ENCODE measurements at places on chromosomes 2 and 18. TPM values are rescaled to one million over a fixed set of nuclear protein-coding genes. Genes with fewer than 3 reads are reported as not detected.

FABP1 gene
- not detected for total RNA-seq

GPR55 gene
- total RNA-seq: not detected

AGXT gene
- not detected for total RNA-seq

TRPM8 gene
- 8.9 TPM for total RNA-seq

C2orf80 gene
- not detected for total RNA-seq

EFEMP1 gene
- total RNA-seq: not detected

ETAA1 gene
- total RNA-seq: 18.9 TPM

DNA sequence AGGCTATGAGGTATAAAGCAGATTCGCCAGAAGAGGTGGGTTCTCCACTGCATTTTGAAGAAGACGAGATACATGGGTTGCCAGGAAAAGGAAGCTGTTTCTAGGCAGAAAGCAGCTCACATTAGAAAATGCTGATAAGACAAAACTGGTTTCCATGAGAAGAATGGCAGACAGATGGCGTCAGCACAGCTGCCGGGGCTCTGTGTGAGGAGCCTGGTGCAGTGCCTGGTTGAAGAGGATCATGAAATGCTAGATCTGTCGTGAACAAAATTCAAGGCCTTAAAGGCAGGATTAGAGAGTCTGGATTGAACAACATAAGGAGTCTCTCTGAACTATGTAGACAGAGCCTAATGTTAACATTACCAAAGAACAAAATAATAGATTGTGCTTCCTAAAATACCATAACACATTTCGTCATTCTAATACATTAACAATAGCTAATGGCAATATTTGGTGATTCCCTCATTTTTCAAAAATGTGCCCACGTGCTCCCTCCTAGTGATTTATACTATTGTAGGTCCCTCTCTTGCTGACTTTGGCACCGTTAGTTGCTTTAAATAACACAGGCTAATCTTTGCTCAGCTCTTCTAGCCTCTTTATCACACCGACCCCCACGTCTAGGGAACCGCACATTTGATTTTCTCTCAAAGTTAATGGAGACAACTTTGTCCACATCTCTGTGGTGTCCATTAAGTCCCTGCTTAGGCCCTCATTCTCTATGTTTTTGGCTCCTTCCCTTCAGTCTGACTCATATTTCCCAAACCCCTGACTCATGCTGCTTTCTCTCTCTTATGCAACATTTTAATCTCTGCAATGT is 38.2 kb downstream of the EFEMP1 start:
- peak; percentile 82 for DNase-seq

DNA sequence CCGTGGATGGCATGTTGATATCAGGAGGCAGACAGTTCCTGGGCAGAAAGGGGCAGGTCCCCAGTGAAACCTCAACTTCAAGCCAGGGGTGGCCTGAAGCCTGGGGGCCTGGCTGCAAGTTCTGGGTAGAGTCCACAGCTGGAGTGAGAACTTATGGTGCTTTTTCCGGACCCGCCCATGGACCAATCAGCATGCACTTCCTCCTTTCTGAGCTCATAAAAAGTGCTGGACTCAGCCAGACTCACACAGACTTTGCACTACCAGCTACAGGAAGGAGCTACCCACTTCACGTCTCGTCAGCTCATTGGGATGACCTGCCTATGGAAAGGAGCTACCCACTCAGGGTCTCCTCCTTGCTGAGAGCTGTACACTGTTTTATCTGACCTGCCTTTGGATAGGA is 183.1 kb upstream of the MC4R start:
- no peak for DNase-seq

DNA sequence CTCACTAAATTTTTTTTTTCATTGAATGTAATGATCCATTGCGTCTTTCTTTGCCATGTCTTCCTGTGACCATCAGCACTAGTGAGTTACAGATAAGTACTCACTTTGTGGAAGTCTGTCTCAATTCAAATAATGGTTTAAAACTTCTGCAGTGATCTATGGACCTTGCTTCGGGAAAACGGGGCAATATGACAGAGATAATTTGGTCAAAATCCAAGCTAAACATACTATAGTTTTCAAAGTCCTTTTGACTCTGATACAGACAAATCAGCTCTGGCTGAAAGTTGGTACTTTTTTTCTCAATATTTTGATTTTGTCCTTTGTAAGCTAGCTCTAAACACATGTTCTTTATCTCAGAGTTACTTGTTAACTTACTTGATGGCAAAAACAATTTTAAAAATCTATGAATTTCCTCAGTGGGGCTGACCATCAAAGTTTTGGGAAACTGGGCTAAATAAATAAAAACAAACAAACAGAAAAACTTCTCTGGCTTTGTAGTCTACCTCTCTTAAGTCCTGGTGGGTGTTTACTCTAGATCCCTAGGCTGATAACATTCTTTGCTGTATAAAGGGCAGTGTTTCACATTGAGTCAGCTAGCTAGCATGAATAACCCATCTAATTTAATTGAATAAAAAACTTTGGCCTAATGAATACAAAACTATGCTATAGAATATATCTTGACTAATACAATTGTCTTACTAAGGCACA is 327.6 kb downstream of the RDH14 start:
- DNase-seq: no peak

DNA sequence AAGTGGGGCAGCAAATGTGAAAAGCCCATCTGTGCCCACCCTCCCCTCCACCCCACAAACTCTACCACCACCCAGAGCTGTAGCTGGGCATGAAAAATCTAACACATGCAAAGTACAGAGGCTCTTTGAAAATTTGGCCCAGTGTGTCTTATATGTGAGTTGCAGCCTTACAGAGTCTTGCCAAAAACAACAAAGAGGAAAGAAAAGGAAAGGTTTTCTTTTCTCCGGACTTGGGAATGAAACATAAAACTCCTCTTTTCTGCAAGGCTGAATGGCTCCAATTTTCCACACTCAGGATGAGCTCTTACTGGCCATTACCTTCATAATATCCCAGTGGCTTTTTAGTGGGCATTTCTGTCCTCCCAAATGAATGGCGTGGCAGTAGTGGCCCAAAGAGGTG is 27.9 kb upstream of the POU3F3 start:
- no peak for DNase-seq

GRCh38 chr2:200259577-200259957 is 46.9 kb upstream of the SPATS2L start:
- DNase-seq: no peak

DNA sequence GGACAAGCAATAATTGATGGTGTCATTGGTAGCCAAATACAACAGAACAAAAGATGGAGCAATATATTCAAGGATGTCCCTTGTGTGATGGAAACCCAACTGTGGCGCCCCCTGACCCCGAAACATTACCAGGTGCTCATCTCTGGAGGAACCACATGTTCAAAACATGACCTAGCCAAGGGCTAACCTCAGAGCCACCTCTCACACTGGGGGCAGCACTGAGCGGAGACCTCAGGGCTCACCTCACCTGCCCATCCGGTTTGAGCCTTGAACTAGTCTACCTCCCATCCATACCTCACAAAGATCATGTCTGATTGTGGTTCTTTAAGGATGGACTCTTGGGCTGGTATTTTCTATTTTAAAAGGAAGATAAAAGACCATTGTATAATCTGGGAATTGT is 314.4 kb upstream of the CDH7 start:
- no peak for DNase-seq

DNA sequence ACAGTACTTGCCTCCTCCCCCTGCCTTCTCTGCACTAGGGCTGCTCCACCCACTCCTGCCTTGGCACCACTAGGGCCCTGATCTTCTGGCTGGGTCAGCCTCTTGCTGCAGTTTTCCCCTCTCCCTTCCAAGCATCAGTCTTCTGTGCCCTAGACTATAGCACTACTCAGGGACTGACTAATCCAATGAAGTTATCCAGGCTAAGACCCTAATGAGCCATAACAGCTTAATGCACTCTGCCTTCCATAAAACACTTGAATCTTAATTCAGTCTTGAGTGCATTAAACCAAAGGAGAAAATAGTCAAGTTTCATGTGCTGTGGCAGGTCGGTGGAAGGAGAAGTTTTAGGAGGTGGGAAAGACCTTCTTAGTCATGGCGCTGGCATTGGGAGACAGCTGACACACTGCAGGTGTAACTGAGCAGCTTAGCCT is 95.7 kb downstream of the BIN1 start:
- DNase-seq: no peak

- peak; percentile 70 for DNase-seq
These were observed 58.1 kb downstream of the AGAP1 start for GRCh38 chr2:235551965-235552364.

GRCh38 chr18:2654928-2655177 is 673 bp upstream of the SMCHD1 start:
- DNase-seq: no peak

- no peak for DNase-seq
These were observed 244.3 kb upstream of the PXDN start for GRCh38 chr2:1988594-1988993.

GRCh38 chr2:67216103-67216502 is 181.0 kb upstream of the ETAA1 start:
- DNase-seq: no peak

DNA sequence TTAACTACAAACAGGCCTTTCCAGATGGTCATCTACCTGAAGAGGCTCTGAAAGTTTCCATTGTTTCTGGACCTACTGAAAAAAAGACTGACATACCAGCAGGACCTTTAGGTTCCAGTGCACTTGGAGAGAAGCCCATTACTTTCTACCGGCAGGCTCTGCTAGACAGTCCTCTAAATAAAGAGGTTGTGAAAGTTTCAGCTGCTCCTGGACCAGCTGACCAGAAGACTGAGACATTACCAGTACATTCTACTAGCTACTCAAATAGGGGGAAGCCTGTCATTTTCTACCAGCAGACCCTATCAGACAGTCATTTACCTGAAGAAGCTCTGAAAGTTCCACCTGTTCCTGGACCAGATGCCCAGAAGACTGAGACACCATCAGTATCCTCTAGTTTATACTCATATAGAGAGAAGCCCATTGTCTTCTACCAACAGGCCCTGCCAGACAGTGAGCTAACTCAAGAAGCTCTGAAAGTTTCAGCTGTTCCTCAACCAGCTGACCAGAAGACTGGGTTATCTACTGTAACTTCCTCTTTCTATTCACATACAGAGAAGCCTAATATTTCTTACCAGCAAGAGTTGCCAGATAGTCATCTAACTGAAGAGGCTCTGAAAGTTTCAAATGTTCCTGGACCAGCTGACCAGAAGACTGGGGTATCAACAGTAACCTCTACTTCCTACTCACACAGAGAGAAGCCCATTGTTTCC is 65.8 kb downstream of the ALMS1 start:
- DNase-seq: no peak

DNA sequence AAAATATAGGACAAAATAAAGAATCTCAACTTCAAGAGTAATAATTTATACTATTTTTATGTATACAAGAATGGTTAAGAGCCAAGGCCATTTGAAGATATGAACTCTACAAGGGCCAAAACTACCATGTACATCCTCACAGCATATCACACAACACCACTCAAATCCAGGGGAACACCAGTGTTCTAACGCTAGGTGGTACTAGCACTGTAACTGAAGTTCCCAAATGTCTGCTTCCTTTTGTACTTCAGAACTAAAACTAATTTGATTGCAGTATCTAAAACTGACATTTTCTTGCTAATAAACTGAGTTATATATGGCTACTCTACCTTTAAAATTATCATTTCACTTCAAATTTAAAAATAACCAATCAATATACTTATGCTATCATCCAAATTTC is 47.0 kb downstream of the REV1 start:
- DNase-seq: no peak

- DNase-seq: no peak
These were observed 124.7 kb downstream of the MREG start for GRCh38 chr2:215888680-215889079.

- DNase-seq: no peak
These were observed 20.8 kb upstream of the GCG start for GRCh38 chr2:162172802-162173370.

GRCh38 chr2:191611614-191612013 is 66.3 kb upstream of the NABP1 start:
- DNase-seq: no peak

- no peak for DNase-seq
These were observed at the start of gene ZAP70 for GRCh38 chr2:97713296-97714083. TSS of gene ZAP70 (plus strand) at chr2:97713576. CDS start at chr2:97724037, 10,461 bp downstream.

GRCh38 chr2:55163274-55163721 is 68.8 kb downstream of the CLHC1 start:
- no peak for DNase-seq

DNA sequence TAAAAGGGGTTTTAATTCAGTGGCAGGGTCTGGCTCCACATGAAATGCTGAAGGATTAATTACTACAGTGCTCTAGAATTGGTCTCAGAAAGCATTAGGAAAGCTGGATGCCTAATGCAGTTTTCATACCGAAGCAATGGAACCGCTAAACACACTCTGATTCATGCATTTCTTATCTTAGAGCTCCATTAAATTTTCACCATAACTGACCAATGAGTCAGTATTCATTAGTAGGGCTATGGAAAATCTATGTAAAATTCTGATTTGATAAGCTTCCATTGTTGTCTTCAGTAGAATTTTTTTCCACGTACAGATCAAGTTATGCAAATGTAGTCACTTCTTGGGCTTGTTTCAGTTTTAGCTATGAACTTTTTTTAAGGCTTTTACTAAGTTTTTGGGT is 359.9 kb downstream of the ARHGAP15 start:
- no peak for DNase-seq

DNA sequence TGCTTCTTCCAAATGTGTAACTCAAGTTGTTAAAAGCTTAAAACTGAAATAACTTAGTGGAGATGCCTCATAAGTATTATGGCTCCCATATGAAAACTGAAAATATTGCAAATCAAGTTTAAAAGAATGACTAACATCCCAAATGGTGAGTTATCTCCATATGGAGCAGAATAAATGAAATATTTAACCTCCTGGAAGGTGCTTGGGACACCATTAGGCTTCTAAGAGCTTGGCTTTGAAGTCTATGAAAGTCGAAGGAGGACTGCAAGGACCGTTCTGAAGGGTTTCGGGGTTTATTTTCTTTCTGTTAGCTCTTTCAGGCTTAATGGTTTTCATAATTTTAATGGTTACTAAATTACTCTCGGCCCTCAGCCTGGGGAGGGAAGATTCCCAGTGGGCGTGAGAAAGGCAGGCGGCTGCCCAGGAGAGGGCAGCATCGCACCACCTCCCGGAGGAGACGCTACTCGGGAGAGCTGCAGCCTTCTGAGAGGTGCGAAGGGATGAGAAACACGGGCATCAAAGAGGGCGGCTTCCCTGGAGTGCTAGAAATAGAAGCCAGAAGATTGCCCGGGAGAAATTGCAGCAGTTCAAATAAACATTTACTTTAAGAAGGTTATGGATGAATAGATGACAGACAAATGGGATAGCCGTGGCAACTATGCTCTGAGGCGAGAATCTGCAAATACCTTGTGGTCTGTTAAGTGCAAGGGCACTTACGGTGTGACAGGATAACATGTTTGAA is 43.1 kb downstream of the MAP3K19 start:
- peak; percentile 83 for DNase-seq

GRCh38 chr18:60010513-60010912 is 110.7 kb downstream of the PMAIP1 start:
- no peak for DNase-seq
